ENCODE measurements at places on chromosomes 11 and 22.
A peak's percentile ranks its signal among the peaks of the same experiment; 100 is the strongest.

DNA sequence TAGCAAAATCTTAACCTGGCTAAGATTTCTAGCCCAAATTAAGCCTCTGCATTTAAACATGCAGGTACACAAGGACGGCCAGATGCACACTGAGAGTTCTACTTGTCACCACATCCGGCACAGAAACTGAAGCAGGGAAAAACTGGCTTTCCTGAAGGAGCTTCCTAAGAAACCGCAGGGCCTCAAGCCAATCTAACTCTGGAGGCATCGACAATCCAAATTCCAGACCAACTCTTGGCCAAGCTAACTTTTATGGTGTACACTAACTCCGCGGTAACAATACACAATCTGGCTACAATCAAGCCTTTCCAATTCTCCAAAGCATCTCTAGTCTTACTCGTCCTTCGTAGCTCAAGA, 1.2 kb downstream of the MSANTD2 start:
- DNase-seq: no peak

GRCh38 chr11:100687054-100687629, at the start of gene ARHGAP42:
ARHGAP42 (plus strand) TSS chr11:100687288; CDS start chr11:100687679, 391 bp downstream.
- peak; percentile 66 for DNase-seq

DNA sequence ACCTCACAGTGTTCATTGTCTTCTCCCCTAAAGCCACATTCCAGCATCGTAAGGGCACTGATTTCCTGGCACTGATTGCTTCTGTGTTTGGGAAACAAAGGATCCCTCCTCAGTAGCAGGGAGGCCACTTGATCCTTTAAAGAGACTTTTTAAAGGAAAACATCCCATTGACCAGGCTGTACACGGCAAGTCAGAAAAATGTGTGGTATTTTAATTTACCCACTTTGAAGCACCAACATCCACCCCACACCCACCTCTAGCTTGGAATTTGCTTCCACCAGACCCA, 364.9 kb downstream of the SHANK2 start:
- DNase-seq: no peak

DNA sequence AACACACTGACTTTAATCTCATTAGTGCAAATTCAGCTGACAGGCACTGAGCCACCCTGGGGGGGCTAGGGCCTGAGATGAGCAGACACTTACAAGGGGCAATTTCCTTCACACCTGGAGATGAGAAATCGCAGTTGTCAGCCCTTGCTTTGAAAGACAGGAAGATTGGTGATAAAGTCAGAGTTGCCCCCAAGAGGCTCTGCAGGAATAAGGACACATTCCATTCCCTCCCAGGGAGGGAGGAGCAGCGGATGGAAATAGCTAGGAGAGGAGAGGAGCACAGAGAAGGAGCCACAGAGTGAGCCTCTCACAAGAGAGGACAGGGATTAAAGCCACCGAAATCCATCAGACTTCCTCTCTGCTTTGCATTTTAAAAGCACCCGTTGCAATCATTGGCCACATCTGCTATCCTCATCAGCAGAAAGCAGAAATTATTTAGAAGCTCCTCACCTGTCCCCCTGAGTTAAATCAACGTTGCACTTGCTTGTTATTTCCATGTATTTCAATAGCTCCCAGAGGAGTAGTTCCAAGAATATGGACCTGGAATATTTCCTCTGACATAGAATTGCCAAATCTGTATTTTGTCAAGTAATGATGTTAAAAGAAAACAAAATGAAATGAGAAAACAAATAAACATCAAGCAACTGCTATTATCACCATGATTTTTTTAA, 213.7 kb downstream of the BARX2 start:
- no peak for DNase-seq

- DNase-seq: no peak
These were observed 66.9 kb downstream of the NFAM1 start for GRCh38 chr22:42365111-42365865.

DNA sequence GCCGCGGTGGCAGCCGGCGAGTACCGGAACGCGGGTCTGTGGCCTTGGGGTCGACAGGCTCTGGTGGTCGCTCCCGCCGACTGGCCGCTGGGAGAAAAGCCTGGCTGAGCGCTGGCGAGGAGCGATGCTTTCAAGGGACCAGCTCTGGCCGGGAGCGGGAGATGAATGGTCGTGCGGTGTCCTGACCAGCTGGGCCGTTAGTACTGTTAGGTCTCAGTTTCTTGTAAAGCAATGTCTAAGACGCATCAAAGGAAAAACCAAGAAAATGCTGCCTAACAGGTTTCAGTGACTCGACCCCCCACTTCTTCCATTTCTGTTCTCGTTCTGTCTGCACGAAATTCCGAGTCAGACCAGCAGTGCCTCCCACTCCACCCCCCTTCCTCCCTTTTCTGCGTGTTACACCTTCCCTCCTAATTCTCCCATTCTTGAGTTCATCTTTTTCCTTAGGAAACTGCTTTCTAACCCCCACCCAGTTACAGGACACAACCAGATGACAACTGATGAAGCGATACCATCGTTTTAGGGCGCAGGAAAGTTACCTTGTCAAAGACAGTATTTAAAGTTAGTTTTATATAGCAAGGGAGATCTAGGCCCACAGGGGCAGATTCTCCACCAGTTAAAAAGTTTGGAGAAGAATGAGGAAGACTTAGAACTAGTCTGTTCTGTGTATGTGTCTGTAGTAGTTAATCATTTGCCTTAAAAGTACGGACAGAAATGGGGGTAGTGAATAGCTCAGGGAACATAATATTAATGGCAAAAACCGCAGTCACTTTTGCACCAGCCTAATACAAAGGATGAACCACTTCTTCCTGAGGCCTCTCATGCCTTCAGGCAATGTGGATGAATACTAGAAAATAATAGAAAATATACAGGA, 1.0 kb downstream of the CUL5 start:
- DNase-seq: no peak

DNA sequence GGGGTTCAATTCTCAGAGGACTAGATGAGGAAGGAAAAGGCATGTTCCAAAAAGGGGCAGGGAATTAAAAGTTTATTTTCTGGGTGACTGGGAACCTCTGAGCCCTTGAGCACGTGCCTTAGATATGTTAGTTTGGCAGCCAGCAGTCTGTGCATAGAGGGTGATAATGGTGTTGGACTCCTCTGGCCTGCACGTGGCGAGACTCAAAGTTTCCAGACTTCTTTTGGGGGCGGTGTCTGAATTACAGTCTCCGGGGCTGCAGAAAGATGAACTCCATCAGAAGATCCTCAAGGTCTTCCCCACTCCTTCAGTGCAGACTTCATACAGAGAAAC, 861 bp upstream of the ZNRF3 start:
- no peak for DNase-seq
